Upper lobe of right lung (tissue), 1 donor: ENCODE measurements at places on chromosomes 6 and 20.

DNA sequence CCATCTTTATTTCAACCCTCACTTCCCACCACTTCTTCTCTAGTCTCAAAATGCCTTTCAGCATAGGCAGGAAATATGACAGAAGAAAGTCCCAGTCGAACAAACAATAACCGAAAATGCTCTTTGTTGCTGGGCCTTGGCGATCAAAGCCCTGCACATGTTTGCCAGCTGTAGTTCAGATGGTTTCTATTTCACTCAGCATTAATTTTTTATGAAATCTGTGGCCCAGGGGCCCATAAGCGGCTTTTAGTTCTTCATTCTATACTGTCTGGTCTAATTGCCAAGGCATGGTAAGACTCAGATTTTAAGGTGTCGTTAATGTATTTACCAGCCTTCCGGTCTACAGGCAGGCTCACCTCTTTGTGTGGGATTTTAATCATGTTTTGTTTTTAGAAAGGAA is 10.9 kb upstream of the F13A1 start:
- DNase-seq: no peak

GRCh38 chr6:166351715-166352285 is 9.5 kb upstream of the SFT2D1 start:
- no peak for DNase-seq

- no peak for DNase-seq
These were observed 65.5 kb upstream of the SLC4A11 start for GRCh38 chr20:3304456-3304855.

GRCh38 chr6:127518710-127519468 is at the start of gene MTCL3:
Gene MTCL3, minus strand, starts transcription at chr6:127519335.
- peak; percentile 66 for DNase-seq

DNA sequence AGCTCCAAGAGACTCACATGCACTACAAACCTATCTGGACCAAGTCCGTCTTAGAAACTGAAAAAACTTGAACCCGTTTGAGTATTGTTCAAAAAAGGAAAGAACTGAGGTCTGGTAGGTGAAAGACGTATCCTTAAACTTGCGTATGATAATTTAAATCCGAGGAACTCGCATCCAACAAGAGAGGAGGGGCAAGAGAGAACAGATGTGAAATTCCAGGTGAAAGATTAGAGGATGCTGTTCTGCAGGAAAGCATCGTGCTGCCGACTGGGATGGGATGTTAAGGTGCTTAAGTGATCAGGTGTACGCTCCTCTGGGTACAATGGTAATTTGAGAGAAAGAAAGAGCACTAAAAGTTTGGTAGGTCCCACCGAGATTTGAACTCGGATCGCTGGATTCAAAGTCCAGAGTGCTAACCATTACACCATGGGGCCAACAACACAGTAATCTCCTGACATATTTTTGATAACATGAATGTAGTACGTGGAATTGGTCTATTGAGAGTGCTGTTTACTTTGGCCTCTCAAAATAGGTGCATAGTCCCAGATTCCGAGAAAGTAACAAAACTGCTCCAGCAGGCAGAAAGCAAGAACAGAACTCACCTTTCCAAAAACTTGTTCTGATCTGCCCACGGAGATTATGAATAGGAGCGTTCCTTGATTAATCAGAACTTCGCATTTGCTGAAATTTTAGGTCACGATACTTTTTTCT is 53.5 kb upstream of the BTN3A2 start:
- DNase-seq: no peak

DNA sequence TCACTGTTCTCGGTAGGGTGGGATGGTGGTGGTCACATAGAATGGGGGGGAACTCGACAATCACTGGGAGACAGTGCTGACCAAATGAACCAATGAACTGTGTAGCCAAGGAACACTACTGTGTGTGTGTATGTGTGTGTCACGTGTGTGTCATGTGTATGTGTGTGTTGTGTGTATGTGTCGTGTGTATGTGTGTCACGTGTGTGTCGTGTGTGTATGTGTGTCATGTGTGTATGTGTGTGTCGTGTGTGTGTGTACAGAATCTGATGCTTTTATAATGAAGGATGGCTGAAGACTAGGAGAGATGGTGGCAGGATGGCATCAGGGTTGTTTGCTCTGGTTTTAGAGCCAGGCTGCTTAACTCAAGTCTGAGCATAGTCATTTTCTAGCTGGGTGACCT is 99.1 kb upstream of the DUSP22 start:
- DNase-seq: no peak

DNA sequence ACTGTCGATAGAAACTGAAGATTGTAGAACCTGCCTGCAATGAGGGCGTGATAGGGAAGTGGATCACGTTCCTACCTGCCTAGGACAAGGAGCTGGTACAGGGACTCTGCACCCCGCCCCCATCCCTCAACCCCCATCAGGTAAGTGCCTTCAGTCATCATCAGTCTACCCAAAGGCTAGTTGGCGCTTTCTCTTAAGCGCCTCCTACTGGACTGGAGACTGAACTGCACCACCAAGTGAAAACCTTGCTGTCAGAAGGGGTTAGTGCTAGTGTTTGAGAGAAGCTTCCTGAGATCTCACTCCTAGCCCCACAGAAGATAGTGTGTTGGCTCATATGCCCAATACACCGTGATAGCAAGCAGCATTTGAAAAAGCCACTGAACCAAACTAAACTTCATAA is 706.5 kb upstream of the MAN1A1 start:
- DNase-seq: no peak

GRCh38 chr6:38973178-38974057 is 75.2 kb upstream of the GLP1R start:
- DNase-seq: no peak

GRCh38 chr6:4775494-4776130 is 592 bp upstream of the CDYL start:
- DNase-seq: peak; percentile 92

- no peak for DNase-seq
These were observed 274.7 kb upstream of the CITED2 start for GRCh38 chr6:139649128-139649527.

GRCh38 chr6:160333841-160334240 is 14.3 kb upstream of the SLC22A3 start:
- no peak for DNase-seq

GRCh38 chr6:11584244-11584643 is 46.7 kb downstream of the TMEM170B start:
- no peak for DNase-seq

GRCh38 chr20:53582574-53583351 is 10.9 kb downstream of the ZNF217 start:
- DNase-seq: no peak

DNA sequence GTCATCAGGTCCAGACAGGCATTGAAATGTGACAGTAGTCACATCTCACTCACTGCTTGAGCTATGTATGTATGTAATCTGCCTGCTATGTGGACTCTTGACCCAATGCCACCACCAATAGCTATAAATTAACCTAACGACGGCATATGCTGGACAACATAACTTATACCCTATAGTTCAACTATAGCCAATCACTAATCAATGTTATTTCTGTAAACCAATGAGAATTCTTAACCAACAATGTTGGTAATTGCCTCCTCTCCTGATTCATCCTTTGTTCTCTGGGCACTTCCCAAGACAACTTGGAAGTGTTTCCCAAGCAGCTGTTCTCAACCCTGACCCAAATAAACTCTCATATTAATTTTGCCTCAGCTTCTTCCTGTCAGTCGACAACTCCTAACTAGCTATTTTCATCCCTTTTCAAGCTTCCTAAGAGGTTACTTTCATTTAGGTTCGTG is 24.1 kb upstream of the SERPINB1 start:
- no peak for DNase-seq

DNA sequence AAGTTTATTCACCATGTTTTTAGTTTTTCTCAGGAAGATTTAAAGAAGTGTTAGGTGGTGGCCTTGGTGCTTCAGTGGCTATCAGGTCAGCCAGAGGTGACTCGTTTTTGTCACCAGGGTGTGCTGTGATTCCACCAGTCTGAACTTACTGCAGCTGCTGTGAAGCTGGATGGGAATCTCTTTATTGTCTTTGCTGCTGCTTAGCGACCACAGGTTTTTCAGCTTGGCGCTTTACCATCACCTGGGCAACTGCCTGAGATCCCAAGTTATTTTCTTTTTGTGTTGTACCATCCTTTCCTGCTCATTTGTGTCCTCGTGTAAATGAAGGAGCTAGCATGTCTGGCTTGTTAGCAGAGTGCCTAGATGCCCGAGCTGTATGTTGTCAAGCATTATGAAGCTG is 146.9 kb downstream of the MACROD2 start:
- DNase-seq: no peak

- no peak for DNase-seq
These were observed 7.7 kb upstream of the RALGAPA2 start for GRCh38 chr20:20720158-20720557.

DNA sequence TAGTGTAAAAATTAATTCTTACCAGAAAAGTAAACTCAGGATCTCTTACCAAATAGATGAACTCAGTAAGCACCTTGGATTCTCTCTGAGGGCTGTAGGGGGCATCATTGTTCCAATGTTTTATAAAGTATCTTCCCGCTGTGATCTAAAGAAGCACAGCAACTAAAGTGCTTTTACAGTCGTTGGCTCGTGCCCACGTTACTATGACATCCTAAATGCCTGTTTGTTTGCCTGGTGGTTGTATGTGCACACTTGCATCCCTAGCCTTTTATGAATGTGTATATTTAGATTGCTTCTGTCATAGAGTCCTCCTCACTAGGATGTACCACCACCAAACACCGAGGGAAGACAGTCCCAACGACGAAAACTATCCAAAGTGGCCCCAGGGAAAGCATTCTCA is 34.5 kb downstream of the SLX4IP start:
- DNase-seq: no peak

GRCh38 chr20:51284176-51284575 is 258.3 kb downstream of the NFATC2 start:
- no peak for DNase-seq

- DNase-seq: no peak
These were observed 86.7 kb upstream of the LAMP5 start for GRCh38 chr20:9427430-9428291.

DNA sequence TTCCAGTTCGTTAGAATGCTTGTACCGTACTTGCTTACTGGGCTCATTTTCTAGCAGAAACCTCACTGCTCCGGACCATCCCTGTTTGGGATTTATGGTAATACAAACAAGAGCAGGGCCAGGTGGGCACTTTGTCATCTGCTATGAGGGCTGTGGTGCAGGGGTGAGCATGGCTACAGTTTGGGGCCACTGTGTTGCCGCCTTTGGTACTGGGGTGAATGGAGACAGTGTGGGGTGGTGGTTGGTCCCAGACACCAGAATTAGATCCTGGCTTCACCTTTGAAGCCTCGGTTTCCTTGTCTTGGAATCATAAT is 95.0 kb downstream of the TOX2 start:
- DNase-seq: no peak

DNA sequence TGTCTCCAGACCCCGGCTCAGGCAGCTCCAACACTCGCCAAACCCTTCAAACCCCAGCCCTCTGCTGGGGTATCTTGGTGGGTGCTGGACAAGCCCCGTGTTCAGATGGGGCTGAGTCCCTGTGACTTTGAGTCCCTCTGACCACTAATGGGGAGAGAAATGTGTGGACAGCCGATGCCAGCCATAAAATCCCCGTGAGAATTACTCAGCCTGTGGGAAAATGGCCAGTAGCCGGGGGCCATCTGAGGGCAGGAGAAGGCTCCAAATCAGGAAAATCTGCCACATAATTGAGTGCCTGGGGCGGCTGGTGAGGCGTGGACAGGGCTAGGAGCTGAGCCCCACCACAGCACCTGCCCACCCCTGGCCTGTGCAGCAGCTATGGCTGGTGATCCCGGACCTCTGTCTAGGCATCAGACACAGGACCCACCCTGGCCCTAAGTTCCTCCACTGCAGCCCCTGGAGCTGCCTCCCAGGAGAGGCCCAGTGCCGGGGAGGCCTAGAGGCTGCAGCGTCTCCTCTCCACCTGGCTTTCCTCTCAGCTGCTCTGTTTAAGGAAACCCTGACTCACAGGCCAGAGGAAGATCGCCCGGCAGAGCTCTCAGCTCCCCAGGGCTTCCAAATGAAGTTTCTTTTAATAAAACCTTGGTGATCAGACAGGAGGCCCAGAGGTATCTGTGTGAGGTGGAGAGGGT is 53.7 kb upstream of the SLCO4A1 start:
- DNase-seq: no peak

DNA sequence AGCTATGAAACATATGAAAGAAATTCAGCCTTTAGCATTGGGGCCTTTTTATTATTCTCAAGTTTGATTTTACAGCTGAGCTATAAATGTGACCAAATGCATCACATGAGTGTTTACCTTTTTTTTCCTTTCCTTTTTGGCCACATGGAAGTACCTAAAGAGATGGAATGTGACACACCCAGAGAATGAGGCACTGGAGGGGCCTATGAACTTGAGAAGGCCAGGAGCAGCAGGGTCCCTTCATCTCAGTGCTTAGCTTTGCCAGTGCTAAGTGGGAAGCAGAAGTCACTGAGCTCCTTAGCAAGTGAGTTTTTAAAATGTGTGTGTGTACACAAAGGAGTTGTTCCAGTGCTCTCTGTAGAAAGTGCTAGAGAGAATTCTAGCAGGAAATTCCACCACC is 44.7 kb downstream of the RREB1 start:
- no peak for DNase-seq

DNA sequence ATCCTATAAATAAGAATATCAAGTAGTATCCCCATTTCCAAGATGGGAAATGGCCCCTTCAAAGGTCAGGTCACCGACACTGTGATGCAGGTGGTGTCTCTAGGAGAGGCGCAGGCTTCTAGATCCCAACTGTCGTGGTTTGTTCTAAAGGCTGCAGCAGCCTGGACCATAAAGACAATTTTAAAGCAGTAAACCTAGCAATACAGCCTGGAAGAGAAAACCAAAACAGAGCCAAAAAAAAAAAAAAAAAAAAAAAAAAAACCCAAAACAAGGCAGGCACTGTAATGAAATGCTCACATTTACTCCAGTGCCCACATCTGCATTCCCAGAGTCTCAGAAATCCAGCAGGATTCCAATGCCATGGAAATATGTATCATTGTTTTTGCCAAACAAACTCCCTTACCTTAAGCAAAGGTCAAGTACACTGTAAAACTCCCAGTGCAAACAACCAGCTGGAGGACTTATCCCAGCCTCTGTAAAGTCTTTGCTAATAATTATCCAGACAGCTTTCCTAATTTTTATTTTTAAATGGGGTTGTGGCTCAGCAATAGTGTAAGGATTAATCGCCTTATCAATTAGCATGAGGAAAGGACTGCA is 98.2 kb downstream of the PSMG4 start:
- no peak for DNase-seq

- DNase-seq: no peak
These were observed 797.0 kb upstream of the GJE1 start for GRCh38 chr6:141335477-141336273.
